ENCODE measurements at places on chromosomes 5 and 9.

DNA sequence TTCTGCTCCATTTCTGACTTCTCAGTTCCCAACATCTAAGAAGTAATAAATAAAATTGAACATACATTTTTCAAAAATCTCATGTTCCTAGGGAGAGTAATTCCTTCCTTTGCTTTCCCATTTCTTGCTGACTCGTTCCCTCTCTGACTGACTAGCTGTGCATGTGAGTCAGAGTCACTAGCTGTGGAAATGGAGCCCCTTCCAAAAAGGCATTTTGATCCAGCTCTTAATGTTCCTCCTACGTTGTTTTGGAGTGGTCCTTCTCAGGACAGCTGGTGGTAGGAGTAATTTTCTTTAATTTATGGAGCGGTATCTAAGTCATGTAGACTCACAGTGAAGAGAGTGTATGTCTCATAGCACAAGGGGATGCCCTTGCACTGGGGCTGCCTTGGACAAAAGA is 460.2 kb downstream of the GADD45G start:
- no peak for DNase-seq

DNA sequence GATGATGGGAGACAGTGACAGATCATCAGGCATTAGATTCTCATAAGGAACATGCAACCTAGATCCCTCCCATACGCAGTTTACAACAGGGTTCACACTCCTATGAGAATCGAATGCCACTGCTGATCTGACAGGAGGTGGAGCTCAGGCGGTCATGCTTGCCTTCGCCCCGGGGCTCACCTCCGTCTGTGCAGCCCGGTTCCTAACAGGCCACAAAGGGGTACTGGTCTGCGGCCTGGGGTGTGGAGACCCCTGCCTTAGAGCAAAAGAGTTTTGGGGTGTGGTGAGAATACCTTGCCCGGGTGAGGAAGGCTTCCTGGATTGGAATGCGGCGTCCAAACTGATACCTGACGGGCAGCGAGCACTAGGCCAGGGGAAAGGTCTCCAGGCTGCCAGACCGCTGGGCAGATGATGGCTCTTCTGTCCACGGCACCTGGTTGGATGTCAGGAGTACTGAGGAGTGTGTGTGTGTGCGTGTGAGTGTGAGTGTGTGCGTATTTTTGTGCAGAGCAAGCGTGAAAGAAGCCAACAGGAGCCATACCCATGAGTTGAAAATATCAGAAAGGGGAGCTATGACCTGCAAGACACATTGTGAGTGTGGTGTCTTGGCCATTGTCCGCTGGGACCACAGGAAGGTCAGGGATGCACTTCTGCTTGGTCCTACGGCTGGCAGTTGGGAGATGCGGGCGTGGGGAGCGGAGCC is 55.4 kb downstream of the ACER2 start:
- no peak for DNase-seq

DNA sequence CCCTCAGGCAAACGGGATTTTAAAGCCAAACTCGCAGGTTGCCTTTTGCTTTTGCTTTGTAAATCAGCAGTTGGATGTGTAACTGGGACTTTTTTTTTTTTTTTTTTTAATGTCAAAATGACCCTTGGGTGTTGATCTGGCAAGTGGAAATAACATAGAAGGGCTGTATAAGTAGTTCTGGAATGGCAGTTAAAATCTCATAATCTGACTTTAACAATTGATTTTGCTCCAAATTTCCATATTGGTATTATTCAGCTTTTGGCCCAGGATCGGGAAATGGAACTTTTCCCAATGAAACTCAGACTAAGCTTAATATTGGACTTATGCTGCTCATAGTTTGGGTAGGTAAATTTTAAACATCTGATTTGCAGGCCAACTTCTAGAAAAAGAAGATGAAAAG is 346.8 kb upstream of the NUDT12 start:
- DNase-seq = no peak

DNA sequence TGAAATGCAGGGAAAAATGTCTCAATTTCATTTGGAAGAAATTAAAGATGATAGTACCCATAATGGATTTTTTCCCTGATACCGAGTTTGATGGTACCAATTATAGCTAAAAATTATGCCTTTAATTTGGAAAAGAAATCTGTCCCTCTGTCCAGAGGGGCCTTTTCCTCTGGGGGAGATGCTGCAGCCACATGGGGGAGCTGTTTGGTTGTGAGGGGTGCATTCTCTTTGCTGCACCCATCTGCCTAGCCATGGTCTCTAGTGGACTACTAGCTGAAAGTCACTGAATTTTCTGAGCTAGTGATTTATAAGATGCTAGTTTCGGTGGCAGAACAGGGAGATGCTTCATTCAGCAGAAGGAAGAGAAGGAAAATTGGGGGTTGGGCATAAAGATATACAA is 9.6 kb downstream of the SEC61B start:
- peak; percentile 68 for DNase-seq

DNA sequence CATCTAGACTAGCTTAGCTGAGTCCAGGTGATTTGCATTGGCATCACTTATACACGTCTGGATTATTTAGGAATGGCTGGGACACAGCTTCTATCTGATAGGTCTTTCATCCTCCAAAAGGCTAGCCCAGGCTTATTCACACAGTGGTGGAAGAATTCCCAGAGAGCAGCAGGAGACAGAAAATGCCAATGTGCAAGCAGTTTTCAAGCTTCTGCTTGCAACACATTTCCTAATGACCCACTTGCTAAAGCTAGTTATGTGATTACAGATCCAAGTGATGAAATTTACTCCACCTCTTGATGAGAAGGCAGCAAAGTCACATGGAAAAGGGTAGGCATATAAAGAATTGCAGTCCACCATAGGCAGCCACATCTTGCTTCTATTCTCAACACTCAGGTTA is 44.2 kb upstream of the MAST4 start:
- no peak for DNase-seq

- no peak for DNase-seq
Measured at GRCh38 chr5:81950996-81951395, 20.8 kb upstream of the ATG10 start.

All from stimulated activated CD8-positive, alpha-beta memory T cell treated with anti-CD3 and anti-CD28 coated beads, Interleukin-4, amount 100 ng/mL, for 48 hours (primary cell).